ENCODE measurements at places on chromosomes 6 and 20. TPM values are rescaled to one million over a fixed set of nuclear protein-coding genes. Genes with fewer than 3 reads are reported as not detected.

Gene ARMC12
- 0.47 TPM for total RNA-seq

Gene ILRUN
- total RNA-seq: 21.7 TPM

Gene GFRA4
- not detected for total RNA-seq

Gene CTAGE9
- total RNA-seq: not detected

Gene NR2E1
- 9.8 TPM for total RNA-seq

Gene PDE10A
- 62.7 TPM for total RNA-seq

Gene MUCL3
- not detected for total RNA-seq
